ENCODE measurements at places on chromosomes 7 and 10.

DNA sequence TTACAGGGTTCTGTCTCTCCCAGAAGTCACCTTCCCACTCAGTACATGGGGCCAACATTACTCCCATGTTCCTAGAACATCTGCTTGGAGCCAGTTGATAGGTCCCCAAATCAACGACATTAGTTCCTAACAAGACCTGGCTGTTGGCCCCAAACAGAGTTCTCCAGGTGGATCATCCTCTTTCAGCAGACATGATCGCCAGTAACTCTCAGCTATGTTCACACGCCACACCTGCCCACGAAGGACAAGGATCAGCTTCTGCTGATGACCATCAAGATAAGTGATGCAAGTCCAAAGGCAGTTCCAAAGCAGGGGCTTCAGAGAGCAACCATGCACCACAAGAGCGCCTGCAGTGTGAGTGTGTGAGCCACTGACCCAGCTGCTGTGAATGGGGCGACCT, 11.0 kb downstream of the ZNF777 start:
- no peak for DNase-seq

DNA sequence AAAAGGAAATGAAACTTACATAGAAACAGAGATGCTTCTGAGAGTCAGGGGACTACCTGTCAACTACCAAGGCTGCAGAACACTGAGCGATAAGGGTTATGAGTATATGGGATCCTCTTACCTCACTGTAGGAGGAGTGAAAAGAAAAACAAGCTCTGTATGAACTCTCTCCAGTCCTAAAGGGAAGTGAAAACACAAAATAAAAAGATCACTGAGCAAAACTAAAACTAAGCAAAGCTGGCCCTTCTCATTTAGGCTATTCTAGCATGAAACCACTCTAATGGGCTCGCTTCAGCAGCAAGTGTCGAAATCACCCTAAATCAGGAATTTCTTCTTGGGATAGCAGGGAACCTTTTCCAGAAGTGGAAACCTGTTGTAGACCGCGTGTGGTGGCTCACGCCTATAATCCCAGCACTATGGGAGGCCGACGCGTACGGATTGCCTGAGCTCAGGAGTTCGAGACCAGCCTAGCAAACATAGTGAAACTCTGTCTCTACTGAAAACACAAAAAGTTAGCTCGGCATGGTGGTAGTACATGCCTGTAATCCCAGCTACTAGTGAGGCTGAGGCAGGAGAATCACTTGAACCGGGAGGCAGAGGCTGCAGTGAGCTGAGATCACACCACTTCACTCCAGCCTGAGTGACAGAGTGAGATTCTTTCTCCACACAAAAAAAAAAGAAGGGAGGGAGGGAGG, 27.0 kb downstream of the DCLRE1C start:
- no peak for DNase-seq

DNA sequence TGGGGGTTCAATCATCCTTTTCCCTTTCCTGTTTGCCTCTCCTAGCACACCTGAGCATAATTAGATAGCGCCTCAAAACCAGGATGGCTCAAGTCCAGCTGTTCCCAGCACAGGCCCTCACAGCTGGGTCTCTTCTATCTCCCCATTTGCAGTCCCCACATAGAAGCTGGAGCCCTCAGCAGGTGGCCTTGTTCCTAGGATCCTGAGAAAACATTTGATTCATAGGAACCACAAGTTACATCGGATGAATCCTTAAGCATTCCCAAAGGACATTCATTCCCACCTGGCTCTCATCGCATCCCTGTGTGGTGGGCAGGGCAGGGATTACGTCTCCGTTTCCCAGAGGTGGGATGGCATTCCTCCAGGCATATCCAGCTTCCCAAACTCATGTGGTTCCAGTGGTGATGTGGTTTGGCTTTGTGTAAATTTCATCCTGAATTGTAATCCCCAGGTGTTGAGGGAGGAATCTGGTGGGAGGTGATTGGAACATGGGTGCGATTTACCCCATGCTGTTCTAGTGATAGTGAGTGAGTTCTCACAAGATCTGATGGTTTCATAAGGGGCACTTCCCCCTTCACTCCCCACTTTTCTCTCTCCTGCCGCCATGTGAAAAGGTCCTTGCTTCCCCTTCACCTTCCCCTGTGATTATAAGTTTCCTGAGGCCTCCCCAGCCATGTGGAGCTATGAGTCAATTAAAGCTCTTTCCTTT, 49.8 kb upstream of the LEP start:
- DNase-seq: no peak

GRCh38 chr7:85125651-85126131, 61.2 kb downstream of the SEMA3D start:
- DNase-seq: no peak

DNA sequence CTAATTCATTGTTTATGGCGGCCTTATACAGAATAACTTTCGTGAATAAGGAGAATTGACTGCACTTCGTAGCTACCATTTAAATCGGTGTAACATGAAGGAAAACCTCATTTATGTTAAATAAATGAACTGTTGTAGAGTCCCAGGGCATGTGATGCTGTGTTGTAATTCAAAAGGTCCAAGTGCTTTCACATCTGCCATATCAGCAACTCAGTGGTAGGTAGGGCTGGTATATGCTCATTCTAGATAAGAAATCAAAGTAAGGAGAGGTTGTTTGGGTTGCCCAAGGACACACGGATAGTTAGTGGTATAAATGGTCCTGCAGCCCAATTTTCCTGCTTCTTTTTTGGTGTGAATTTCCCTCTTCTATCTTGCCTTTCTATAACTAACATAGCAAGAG, 15.8 kb downstream of the BBS9 start:
- no peak for DNase-seq

- no peak for DNase-seq
Observed at GRCh38 chr10:6892864-6893263, 312.8 kb upstream of the PRKCQ start.

- DNase-seq: no peak
Observed at GRCh38 chr10:120505866-120506265, 48.8 kb downstream of the PLPP4 start.

- no peak for DNase-seq
Observed at GRCh38 chr10:87761153-87761552, 56.9 kb downstream of the ATAD1 start.

DNA sequence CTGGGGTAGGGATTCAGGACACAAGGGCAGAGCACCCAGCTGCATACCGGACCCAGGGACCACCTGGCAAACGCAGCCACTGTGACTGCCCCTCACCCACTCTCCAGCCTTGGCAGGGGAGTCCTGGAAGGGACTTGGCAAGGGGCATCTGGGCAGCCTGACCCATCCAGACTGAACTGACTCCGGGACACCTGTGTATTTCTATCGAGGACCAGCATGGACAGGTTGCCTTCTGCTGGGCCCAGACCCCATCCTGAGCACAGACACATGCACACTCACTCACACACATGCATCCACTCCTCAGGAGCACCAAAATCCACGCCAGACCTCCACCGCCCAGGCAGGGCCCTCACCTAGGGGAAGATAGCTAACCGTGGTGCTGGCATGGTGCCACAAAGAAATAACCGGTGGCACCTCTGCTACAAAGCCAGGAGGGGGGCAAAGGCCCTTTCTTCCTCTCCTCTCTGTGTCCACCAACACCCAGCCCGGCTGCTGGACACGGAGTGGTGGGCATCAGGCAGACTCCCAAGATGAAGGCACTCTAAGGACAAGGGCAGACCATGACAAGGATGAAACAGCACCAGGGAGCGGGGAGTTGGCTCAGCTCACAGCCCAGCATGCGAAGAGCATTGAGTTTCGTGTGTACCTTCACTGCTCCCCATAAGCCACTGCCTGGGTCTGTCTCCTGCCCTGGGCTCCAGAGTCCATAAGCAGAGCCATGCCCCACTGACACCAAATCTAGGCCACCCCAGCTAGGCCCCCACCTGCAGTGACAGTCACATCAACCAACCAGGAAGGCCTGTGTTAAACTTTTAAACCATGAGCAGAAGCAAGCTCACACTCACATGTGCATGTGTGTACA, 35.3 kb downstream of the KCNH2 start:
- DNase-seq: no peak

DNA sequence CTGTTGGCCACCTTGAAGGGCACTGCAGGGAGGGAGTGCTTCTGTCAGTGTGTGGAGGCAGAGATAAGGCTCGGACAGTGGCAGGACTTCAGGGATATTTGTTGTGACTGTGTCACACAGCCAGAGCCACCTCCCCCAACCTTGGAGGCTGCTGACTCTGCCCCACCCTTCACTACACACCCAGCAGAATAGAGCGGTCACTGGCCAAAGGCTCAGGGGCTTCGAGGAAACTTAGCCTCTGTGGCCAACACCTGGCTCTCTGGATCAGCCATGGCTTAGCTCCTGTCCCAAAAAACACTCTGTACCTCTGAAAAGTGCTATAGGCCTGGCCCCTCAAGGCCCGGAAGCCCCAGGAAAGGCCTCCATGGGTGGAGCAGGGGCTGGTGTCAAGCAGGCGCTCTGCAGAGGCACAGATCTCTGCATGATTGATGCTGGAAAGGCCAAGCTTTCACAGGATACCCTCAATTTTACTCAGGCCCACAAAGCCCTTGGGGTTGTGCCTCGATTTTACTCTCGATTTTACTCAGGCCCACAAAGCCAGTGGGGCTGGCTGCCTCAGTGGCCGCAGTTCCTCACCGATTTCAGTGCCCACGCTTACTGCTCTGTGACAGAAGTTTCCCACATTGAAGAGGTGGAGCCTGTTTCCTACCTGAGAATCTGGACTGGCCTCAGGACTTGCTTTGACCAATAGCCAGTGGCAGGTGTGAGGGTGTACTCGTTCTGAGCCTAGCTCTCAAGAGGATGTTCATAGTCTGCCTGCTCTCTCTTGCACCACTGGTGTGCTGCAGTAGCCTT, 113.2 kb upstream of the GPR26 start:
- DNase-seq: no peak

DNA sequence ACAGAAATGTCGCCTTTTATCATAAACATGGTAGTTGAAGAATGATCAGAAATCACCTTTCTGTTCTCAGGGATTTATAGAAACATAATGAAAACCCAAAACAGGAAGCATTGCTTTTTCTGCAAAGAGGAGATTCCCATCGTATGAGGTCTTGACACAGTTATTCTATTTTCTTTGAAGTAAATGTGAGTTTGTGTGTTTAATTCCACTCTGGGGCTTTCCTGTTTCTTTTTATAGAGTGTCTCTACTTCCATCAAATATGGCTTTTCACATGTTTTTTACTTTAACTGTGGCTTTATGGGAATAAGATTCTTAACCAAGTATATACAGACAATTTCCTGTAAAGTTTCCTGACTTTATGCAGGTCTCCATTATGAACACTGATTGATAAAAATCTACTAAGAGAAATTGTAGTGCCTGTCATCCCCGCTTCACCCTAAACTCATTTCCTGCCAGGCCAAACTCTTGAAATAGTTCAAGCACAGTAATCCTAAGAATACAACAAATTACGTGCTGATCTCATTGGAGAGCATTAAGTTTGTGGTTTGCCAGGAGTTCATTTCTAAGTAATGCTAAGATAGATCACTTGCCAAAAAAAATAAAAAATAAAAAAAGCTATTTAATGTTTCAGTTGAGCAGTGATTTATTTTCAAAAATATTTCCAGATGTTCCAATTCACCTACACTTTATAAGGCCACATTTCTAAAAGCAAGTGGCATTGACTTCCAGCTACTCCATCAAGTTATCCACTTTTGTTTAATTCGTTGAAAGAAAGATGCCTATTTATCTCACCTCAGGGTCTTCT, 52.2 kb upstream of the SEC61G start:
- no peak for DNase-seq

DNA sequence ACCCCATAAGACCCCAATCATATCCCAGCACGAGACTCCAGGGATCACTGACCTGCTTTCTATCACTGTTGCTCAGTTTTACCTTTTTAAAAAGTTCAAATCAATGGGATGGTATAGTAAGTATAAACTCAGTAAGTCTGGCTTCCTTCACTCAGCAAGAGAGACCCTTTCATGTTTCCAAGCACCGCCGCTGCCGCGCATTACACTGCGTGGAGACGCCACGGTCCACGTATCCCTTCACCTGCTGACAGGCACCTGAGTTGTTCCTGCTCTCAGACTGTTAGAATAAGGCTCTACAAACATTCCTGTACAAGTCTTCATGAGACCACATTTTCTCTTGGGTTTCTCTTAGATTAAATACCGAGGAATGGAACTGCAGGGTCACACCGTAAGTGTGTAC, 28.3 kb downstream of the MAD1L1 start:
- DNase-seq: no peak

- DNase-seq: no peak
Observed at GRCh38 chr10:18397906-18398305, 253.5 kb downstream of the NSUN6 start.

DNA sequence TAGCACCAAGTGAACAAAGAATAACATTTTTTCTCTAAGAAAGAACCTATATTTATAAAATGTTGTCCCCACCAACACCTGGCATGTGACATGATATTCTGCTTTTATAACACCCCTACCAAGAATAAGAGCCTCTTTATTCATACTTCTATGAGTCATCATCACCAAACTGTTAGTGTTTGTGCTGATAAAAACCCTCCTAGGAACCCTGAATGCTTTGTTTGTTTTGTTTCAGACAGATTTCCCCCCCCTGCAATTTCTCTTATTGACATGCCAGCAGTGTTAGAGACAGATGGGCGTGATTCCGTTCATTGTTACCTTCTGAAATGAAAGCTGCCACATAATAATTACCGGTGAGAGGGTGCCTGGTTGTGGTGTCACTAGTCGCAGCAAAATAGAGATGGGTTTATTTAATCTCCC, 651.1 kb downstream of the SORCS1 start:
- no peak for DNase-seq

GRCh38 chr10:63068246-63068645, 64.9 kb upstream of the NRBF2 start:
- DNase-seq: peak; percentile 13

GRCh38 chr10:6144406-6145165, 55.8 kb downstream of the RBM17 start:
- peak; percentile 92 for DNase-seq

GRCh38 chr7:126398851-126399529, 853.8 kb downstream of the GRM8 start:
- DNase-seq: no peak

DNA sequence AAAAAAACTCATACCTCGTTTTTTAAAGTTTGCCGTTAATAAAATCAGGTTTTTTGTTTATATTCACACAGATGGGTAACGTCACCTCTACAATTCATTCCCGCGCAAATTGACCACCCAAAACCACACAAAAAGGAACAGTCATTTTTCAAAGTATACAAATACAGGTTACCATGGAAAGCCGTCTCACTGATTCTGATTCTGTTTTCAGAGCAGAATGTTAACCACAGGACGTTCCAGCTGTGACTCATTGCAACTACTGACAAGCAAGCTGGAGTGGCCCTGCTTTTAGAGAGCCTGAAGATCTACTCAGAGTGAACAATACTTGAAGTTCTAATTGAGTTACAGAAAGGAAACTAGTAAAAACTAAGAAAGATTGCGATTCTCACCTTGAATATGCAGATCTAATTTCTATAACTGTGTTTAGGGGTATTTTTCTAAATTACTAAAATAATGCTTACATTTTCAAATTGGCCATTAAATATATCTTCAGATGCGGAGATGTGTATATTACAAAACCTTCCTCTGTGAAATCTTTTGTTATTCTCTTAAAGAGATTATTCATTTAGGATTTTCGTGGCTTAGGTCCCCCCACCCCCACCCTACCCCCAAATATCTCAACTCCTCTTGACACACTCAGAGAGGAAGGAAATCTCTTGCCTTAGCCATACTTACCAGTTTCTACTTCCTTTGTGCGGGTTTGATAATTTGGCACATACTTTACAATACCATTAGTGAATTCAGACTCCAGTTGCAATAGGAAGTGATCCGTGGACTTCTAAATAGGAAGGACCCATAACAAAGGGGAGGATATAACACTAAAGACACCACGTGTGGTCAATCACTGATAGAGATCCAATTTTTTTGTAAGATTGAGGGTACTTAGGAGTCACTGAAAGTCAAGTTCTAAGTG, 106.0 kb downstream of the CUBN start:
- DNase-seq: peak; percentile 76
